ENCODE measurements at places on chromosomes 4 and X.

DNA sequence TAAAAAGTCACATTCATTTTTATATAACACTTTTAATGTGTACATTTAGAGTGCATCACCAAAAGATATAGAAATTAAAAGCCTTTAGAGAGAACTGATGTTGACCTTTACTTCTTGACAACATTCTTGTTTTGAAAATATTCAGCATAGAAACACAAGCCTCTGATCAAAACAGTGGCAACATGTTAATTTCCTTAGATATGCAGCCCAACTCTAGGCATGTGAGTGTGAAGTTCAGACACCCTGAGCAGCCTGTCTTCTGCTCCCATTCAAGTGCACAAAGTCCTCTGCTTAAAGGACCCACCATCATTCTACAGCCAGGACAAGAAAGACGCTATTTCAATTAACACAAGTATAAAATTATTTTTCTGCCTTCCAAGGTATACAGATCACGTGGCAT lies 60.0 kb downstream of the PPP3CA start:
- no peak for DNase-seq

- DNase-seq = no peak
These were observed 1311.6 kb downstream of the RAPGEF2 start for GRCh38 chr4:160414496-160414895.

DNA sequence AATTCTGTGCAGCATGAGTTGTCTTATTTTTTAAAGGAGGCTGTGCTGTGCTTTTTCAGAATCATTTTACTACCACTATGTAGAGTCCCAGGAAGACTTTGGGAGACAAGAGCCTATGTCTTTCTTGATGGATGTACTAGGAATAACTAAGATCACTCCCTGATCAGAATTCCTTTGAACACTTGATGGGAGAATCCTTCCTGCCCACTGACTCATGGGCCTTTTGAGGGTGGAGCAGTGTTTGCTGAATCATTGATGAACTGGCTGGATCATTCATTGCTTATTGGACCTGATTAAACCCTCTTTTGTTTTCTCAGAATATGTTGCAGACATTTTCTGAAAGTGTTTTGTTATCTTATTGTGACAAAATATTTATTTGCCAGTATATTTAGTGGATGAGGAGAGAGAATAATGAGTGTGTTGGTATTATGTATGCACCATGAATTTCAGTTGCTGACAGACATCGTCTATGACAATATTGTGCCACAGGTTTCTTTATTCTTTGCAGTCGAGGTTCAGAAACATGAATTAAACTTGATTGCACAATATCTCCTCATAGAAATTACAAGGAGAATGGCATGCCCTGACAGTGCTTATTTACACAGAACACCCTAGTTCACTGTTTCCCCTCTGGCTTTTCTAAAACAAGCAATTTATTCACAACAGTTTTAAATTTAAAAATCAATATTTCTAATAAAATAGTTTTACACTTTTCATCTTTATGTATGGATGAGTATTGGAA lies 36.3 kb downstream of the POU4F2 start:
- no peak for DNase-seq

DNA sequence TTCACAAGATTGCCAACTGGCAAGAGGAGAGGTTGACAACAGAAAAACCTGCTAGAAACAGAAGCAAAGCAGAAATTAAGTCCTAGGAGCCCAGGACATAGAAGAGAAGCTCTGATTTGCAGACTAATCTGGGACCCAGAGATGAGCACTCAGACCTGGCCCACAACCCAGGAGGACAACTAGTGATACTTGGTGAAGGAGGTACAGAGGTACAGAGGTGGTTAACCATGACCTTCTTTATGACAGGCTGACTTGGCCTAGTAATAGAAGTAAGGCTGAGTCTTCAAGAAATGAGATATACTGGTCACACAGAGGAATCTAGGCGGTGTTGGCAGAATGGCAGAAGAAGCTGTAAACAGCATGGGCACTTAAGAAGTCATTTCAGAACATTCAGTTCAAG lies 43.6 kb downstream of the ANXA5 start:
- no peak for DNase-seq

GRCh38 chr4:159444678-159445077 lies 341.8 kb downstream of the RAPGEF2 start:
- no peak for DNase-seq

GRCh38 chr4:105600951-105601350 lies 48.5 kb downstream of the ARHGEF38 start:
- no peak for DNase-seq

DNA sequence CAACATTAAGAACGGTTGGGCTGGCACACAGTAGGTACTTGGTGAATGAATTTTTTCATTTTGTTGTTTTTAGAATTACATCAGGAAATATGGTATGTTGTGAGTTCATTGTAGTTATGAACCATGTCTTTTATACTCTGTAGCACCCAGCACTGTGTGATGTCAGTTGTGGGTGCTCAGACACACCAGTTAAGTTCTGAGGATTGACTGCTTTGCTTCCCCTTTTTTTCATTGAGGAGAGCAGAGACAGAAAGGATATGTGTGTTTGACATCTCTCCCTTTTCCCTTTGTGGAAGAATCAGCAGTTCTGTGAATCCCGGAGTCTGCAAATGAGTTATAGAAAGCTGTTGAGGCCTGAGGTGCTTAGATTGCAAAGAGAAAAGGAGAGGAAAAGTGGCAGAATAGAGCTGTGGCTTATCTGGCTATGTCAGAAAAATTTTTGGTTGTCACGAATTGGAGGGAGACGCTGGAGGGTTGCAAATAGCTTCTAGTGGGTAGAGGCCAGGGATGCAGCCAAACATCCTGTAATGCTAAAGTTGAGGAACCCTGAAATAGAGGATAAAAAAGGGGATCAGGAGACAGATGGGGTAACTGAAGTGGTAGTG lies 13.1 kb downstream of the SMAD1 start:
- no peak for DNase-seq

DNA sequence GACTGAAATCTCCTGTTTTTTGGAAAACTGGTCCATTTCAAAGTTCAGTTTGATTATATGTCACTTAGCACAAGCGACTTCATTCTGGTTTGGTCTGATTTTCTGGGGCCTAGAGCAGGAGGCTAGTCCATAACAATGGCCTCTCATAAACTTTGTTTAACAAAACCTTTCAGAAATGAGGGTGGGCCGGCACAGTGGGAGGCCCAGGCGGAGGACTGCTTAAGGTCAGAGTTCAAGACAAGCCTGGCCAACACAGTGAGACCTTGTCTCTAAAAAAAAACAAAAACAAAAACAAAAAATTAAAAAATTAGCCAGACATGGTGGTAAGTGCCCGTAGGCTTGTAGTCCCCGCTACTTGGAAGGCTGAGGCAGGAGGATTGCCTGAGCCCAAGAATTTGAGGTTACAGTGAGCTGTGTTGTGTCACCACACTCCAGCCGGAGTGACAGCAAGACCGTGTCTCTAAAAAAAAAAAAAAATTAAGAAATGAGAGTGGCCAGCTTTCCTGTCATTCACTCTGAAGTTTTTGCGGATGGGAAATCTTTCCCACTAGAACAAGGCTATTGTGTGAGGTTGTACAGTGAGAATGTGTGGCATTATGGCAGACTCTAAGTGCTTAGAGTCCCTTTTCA lies 1.2 kb upstream of the PLAC8 start:
- DNase-seq = no peak

DNA sequence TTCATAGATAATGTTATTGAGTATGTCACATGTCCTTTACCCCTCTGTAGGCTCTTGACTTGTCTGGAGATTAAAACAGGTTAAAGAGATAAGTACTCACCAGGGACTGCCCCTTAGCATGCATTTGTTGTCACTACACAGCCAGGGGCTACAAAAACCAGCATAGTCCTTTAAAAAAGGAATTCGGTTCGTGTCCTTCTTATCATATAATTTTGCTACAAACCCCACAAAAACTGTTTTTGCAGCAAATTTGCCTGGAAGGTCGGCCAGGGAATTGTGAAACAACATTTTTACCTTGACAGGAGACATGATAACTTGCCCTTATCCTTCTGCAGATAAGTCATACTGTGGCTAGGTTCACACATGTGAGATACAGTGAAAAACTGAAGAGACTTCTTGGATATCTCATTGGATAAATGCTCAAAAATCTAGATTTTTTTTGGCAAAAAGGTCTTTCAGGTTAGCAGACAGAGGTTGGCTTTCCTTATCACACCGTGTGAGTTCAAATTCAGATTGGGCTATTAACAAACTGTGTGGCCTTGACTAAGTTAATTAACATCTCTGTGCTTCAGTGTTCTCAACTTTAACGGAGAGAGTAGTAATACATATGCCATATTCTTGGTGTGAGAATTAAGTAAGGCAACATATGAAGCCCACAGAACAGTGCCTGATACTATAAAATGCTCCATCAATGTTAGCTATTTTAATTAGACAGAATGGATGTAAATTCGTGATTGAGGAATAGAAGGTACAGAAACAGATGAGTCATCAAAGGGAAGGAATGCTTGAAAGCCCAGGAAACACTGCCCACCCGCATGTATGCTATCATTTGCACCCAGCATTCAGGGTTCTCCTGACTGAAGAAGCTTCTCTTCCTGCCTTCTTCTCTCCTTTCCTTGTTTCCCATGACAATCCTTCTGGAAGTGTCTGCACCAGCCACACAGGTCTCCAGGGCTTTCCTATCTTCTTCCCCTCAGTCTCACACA lies 30.0 kb downstream of the FAM9C start:
- no peak for DNase-seq

GRCh38 chr4:2570551-2571222 lies 34.2 kb downstream of the FAM193A start:
- peak; percentile 55 for DNase-seq

DNA sequence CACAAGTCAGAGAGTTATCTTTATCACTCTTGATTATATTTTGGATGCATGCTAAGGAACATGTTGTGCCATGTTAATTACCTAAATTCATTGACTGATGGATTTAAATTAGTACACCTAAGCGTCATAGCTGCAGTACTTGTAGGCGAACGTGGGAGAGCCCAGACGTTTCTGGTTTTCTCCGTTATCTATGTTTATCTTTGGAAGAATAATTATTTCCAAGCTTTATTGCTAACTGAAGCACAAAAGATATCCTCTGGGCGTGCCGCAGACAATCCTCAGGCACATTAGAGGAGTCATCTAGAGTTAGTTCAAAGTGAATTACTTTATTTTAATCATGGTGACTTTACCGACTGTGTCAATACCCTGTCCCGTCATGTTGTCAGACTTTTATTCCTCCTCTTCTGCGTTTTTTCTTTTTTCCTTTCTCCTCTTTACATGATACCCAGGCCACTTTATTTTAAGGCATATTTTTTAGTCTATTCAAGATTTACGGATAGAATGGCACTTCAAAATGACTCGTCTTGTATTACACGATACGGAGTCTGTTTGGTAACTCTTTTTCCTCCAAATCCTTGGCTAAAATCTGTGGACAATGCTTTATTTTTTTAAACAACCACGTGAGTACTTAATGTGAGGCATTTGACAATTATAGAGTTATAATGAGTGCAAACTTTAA lies 632.0 kb upstream of the TENM3 start:
- DNase-seq = no peak

- no peak for DNase-seq
These were observed 1879.4 kb upstream of the TENM3 start for GRCh38 chr4:180363815-180364214.

DNA sequence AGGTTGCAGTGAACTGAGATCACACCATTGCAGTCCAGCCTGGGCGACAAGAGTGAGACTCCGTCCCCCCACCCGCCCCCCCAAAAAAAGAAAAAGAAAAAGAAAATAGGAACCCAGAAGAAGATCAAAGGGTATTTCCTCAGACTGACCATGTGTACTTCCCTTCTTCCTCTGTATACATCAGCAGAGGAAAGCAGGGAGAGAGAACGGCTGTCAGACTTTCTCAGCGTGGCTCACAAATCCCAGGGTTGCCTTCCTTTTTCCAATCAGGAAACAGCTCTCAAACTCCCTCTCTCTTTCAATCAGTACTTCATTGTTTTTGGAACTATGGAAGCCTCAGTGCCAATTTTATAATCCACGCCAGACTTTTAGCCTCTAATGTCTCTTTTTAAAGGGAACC lies 59.1 kb downstream of the CHRNA9 start:
- DNase-seq = no peak

GRCh38 chrX:139881130-139881529 lies 51.7 kb downstream of the ATP11C start:
- no peak for DNase-seq

DNA sequence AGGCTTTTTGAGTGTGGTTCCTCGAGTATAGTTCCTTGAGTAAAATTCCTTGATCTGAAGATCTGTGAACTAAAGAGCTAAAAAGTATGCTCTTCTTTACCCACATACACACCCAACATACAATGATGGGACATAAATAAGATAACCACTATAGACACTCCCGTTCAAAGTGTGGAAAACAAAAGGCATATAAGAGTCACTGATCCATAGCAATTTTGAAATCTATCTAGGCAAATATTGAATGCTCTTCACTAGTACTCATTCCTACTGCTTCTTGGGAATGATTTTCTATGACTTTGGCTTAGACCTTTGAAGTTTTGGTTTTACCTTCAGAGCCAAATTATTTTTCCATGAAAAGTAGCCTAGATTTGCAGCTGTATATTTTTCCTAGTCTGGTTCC lies 26.4 kb downstream of the PITX2 start:
- no peak for DNase-seq

GRCh38 chr4:76691807-76692582 lies 205.9 kb downstream of the SOWAHB start:
- DNase-seq = no peak

DNA sequence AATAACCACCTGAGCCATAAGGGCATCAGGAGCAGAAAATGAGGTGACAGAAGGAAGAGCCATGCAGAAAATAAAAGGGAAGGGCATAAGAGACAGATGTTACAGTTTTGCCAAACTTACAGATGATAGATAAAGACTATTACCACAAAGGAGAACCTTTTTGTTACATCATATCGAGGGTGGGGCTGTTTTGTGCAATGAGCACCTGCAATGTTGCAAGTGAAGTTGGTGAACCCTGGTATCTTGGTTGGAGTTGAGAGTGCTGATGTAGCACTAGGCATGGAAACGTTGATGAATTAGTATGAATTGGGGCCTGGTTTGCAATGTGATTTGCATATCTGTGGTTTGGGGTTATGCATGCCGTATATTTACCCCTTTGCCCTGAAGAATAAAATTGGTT lies 119.8 kb upstream of the TEX13D start:
- DNase-seq = no peak

GRCh38 chr4:27009539-27009938 lies 148.9 kb downstream of the STIM2 start:
- DNase-seq = no peak

GRCh38 chr4:36115312-36115711 lies 129.0 kb downstream of the ARAP2 start:
- DNase-seq = no peak
